ENCODE measurements at places on chromosomes 5 and 9.

- DNase-seq: no peak
These were observed 33.1 kb upstream of the ADRB2 start for GRCh38 chr5:148793261-148793660.

GRCh38 chr9:127805620-127806019 is 2.9 kb downstream of the FPGS start:
- no peak for DNase-seq

- no peak for DNase-seq
These were observed 78.3 kb upstream of the SEMA6A start for GRCh38 chr5:116652903-116653302.

- no peak for DNase-seq
These were observed 368.9 kb downstream of the TMEM161B start for GRCh38 chr5:87899721-87900131.

DNA sequence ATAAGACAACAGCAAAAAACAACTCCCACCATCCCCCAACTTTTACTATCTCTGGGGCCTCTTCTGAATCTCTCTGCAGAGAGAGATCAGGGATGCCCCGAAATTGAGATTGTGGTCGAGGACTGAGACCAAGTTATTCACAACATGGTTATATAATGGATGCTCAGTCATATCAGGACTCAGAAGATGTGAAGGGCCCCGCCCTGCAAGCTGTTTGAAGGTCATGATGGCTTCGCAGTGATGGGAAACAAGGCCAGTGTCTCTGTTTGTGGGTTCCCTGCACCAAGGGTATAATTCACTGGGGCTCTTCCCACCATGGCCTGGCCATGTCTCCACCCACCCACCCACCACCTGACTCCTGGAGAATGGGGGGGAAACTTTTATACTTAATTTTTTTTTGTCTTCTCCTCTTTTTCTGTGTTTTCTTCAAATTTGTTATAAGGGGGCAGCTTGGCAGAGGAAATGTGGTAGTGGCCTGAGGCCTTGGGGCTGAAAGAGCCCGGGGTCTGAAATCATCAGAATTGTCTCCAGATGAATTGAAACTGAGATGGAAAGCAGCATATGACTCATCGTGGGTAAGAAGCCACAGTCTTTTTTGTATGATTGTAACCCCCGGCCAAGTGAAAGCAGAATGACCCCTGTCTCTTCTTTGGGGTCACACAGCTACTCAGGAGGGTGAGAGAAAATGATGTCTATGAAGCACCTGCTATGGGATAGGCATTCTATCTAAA is 15.0 kb upstream of the TEX48 start:
- no peak for DNase-seq

DNA sequence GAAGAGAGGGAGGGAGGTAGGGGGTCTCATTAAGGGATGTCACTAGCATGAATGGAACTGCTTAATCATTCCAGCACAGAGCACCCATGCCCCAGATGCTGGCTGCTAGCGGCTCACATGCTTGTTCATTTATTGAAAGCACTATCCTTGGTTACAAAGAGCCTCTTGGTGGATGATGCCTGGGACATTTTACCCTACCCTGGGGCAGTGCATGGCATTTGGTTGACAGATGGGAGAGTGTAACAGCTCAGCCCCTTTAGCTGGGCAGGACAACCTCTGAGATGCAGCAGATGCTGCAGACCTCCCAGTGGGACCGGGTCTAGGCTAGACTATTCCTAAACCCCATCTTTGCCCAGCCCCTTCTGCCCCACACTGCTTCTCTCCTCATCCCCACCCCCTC is 46.9 kb upstream of the TCERG1 start:
- DNase-seq: peak; percentile 49

- DNase-seq: no peak
These were observed 603.9 kb upstream of the RORB start for GRCh38 chr9:73893230-73893629.

DNA sequence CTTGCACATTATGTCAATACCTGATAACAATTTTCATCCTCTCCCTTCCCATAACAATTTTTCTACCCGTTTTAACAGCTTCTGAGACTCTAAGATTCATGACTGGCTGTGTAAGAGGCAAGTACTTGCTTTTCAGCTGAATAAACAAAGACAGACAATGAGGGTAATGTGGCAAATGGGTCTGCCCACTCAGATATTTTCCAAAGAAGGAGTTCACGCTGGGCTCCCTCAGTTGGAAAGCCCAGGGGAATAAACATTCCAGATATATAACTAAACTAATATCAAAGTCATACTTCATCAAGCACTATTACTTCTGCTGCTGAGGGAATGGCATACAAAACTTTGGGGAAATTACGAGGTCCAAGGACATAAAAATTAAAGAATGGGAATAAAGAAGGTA is 24.4 kb downstream of the MEGF9 start:
- DNase-seq: no peak

DNA sequence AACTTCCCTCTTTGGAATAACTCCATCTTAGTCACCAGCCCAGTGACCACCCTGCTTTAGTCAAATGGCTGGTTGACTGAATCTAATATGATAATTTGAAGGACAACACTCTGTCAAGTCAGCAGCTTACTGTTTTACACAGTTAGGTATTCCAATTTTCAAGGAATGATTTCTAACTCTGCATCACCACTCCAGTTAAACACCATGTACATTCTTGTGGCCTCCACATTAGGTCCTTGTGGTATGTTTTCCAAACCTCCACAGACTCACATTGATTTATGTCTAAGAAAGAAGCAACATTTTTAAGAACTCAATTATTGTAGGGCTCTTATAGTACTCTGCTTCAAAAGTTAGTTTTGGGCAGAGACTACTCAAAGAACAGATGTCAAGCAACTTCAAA is 110.7 kb downstream of the TLE1 start:
- DNase-seq: no peak

DNA sequence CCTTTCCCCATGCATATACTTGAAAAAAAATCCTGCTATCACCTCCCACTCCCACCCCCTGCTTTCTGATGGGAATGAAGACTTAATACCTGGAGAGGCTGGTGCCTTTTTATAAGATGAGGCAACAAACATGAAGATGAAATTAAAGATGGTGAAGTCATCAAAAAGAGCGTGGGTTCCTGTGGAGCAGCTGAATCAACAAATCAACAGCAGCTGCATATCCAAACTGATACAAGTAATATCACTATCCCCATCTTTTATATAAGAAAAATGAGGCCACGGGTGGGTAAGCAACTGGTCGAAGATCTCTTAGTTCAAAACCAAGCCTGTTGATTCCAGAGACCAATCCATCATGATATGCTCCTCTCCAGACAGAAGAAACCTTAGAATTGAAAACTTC is 268.5 kb downstream of the ENC1 start:
- DNase-seq: no peak

GRCh38 chr5:66708368-66708767 is 112.2 kb downstream of the MAST4 start:
- no peak for DNase-seq

DNA sequence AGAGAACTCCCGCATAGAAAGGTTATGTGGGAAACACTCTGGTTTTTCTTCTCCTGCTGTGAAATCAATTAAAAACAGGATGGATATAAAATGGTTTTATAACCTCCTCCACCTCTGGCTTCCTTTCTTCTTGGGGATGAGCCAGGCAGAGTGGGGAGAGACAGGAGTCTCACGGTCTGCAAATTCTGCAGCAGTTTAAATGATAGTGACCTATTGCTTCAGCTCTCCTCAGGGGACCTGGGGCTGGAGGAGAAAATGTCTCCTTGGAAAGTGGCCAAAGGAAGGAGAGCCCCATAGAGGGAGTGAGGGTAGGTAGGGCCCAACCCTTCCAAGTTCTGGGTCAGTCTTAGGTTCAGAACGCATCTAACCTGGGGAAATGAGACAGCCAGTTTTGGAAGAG is 118.8 kb downstream of the MTX3 start:
- no peak for DNase-seq

DNA sequence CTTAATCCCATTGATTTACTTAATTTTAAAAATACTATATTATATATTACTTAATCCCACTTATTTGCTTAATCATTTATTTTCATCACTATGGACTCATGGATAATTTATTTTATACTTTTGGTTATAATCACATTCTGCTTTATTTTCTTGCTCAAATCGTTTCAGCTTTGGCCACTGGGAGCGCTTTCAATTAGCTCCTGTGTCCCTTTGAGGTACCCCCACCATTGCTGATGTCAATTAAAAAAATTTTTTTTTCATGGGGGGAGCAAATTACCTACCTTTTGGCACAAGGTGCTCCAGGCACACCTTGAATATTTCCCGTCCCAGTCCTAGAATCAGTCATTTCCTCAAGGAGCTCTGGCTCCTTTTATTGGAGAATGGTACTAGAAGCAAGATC is 1.4 kb upstream of the TRIO start:
- no peak for DNase-seq

DNA sequence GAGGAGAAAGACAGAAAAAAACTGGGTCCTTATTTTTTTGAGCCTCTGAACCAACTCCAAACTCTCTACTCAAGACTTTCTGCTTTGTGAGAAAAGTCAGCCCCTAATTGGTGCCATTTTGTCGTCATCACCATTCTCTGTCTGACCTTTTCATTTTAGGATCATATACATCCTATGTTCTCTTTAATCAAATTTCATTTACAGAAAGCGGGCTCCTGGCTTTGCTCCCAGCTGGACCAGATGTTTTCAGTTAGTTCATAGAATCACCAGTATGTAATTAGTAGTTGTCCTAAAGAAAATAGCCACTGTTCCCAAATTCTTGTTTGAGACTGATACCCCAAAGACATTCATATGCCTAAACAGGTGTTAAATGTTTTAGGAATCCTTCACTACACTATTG is 28.6 kb upstream of the SLCO4C1 start:
- no peak for DNase-seq

GRCh38 chr5:74294231-74294705 is 346.3 kb downstream of the ENC1 start:
- DNase-seq: no peak

- DNase-seq: no peak
These were observed 234.1 kb downstream of the ADAMTS6 start for GRCh38 chr5:65247594-65247993.

DNA sequence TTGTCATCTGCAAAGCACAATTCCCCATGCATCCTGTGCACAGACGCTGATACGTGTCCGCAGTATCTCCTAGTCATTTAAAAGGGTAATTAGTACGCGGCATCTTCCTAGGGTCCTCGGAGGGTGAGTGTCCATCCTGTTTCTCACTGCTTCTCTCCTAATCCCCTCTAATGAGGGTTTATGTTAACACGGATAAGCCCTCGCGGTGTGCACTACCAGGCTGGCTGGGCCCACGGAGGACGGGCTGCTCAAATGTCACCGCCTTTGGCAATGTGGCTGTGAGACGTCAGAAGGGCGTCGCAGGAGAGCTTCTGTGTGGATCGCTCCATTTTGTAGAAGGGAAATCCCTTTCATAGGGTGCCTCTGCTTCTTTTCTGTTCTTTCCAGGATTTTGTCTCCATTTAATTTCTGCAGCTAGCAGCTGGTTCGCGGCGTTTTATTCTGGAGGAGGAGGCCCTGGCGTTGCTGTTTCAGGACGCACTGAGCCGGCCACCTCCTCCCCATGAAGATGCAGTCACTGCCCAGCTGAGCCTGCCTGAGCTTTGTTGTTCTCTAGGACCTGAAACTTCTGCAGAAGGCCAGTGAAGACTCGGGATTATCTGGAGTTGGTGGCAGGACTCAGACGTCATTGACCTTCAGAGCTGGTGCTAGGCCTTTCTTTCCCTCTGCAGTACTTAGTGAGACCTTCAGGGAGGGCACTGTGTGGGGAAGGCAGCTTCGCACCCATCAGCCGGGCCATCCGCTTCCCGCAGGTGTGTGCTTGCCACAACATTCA is 326.1 kb upstream of the IRX1 start:
- DNase-seq: no peak

- no peak for DNase-seq
These were observed 960 bp downstream of the CANX start for GRCh38 chr5:179699616-179700237.

DNA sequence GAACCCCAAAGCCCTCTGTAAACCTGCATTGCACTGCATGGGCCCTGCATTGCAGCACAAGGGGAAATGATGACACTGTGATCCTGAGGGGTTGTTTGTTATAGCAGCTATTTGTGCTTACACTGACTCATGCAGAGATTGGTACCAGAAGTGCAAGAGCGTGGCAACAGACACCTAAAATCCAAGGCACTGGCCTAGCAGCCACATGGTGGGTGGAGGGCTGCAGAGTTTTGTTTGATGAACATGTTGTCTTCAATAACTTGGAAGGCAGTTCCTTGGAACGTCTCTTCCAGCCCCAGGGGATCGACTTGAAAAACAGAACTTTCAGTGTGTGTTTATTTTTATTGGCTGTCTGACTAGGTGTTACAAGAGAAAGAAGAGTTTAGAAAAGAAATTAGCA is 14.5 kb downstream of the FCN2 start:
- no peak for DNase-seq

DNA sequence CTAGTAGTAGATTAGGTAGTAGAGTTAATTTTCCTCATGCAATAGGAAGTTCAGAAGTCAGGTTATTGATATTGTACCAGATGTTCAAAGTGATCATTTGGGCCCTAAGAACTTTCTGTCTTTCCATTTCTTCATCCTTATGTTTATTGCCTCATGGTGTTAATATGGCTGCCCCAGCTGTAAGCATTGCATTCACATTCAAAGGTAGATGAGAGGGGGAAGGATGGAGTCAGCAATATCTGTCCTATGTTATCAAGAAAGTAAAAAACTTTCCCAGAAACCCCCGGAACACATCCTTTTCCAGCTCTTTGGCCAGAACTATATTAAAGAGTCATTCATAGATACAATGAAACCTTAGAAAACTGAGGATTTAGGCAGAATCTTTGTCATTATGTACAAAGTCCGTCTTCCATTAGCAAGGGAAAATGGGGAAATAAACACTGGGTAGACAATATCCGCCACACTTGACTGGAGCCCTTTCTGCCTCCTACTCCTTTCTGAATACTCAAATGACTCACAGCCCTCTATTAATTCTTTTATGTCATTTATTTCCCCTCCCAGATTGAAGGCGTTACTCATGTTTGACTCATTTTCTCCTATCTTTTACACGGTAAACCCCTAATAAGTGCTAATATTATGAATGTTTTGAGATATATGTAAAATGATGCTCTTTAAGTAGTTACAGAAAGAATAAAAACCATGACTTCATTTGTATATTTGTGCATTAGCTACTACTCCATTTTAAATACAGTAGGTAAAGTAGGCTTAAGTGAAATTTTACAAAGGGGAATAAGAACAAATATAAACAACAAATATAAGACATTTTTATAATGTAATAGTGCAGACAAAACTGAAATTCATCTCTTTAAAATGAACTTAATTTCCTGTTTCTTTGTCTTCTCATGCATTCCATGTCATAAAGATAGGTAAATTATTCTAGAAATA is 127.6 kb downstream of the SLF1 start:
- DNase-seq: no peak
